ENCODE measurements at places on chromosomes 4 and X. TPM values are rescaled to one million over a fixed set of nuclear protein-coding genes. Genes with fewer than 3 reads are reported as not detected.

GLRA2 gene
- total RNA-seq = not detected

GRCh38 chrX:78011846-78012245, 42.4 kb upstream of the PGAM4 start:
- no peak for DNase-seq

GRCh38 chr4:109266891-109267290, 35.6 kb downstream of the COL25A1 start:
- DNase-seq = no peak

- DNase-seq = peak; percentile 93
Observed at GRCh38 chrX:40651620-40652223, 4.4 kb upstream of the CXorf38 start.

- DNase-seq = no peak
Observed at GRCh38 chrX:38612281-38612680, 50.9 kb downstream of the TSPAN7 start.

- no peak for DNase-seq
Observed at GRCh38 chr4:15159477-15160019, 157.3 kb downstream of the CPEB2 start.

LRAT gene
- 0.50 TPM for total RNA-seq

- DNase-seq = no peak
Observed at GRCh38 chrX:150234126-150234525, 129.0 kb upstream of the MAMLD1 start.

DNA sequence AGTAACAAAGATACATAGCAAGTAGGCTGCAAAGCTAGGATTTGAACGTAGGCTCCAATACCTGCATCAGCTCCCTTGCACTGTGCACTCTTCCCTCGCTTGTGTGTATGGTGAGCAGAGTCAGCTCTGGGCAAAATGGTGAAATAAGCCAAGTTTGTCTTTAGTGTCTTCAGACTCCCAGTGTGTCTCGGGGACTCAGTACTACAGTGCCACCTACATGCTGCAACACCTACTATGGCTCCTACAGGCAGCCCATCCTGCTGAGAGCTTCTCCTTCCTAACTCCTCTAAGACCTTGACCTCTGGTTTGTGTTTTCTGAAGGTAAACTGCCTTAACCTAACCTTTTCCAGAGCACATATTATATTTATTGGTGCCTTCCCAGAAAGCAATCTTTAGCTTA, 42.5 kb downstream of the RTL9 start:
- no peak for DNase-seq

GRCh38 chr4:173269280-173269679, 64.9 kb downstream of the HMGB2 start:
- no peak for DNase-seq

GRCh38 chr4:95170176-95170575, 378.6 kb downstream of the UNC5C start:
- DNase-seq = peak; percentile 68

- no peak for DNase-seq
Observed at GRCh38 chr4:173420801-173421200, 21.9 kb upstream of the SCRG1 start.

DNA sequence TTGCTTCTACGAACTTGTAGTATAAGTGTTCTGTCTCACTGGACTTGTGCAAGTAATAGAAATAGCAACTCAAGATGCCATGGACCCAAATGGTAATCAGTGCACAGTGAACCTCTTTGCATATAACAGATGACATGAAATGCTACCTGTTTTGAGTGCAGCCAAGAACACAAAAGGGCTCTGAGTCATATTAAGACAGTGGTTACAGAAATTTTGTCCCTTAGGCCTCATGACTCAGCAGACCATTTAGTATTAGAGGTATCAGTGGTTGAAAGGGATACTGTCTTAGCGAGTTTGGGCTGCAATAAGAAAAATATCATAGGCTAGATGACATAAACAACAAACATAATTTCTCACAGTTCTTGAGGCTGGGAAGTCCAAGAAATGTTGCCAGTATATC, 502.9 kb upstream of the PCDH10 start:
- no peak for DNase-seq

GRCh38 chr4:139017861-139018260, 2.3 kb downstream of the NOCT start:
- DNase-seq = no peak

DNA sequence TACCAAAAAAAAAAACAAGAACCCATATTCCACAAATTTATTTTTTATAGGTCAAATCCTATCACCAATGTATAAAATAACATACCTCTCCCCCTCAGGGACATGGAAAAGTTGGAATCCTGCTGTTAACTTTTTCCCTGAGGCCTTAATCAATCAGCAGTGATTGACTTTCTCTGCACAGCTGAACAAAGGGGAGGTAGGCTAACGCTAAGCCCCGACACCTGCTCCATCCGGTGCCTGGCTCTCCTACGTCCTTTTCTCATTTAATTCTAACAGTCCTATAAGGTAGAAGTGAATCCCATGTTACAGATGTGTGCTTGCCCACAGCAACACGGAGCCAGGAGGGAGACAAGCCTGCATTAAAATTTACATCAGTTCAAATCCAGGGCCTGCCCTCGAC, 2.8 kb downstream of the CENPU start:
- no peak for DNase-seq

- DNase-seq = no peak
Observed at GRCh38 chrX:109774706-109775105, 41.6 kb upstream of the ACSL4 start.

DNA sequence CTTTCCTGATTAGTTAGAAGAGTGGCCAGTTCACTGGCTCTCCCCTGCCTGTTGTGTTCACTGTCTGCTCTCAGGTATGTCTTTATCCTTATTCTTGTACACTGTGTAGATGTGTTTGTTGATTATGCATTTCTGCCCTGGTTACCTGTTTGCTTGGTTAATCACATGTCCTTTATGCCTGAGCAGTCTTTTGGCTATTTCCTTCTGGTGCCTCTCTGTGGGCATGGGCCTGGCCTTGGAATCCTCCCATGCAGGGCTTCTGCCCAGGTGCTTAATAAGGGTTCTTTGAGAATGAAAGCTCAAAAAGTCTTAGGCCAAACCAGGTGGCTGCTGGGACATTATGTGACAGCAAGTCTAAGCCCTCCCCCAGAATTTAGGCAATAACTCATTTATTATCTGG, 26.5 kb downstream of the OTUD6A start:
- DNase-seq = no peak

DNA sequence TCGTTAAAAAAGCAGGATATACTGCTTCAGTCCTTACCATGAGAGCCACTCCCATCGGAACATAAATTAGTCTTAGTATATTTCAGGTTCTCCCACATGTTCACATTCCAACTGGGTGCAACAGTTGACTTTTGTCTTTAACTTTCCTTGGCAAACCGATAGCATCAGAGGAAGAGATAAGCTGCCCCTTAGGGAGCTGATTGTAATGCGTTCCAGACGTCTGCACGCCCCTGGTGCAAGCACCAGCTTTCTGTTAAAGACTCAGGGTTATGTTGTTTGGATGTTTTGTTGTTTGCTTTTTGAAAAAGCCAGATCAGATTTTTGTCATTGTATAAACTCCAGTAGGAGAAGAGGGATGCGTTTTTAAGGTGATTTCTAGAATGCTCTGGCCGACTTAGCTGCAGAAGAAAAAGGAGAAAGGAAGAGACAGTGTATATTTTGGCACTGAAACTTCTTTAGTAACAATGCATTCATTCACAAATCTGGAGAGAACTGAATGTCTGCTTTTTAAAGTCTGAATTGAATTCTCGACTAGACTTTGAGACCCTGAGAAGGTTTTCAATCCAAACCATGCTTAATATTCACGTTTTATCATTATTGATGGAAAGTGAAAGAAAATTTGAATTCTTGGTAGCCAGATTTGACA, 160.9 kb downstream of the CBR4 start:
- DNase-seq = no peak

F8 gene
- total RNA-seq = 21.7 TPM

GRCh38 chrX:155819525-155819924, 61.6 kb upstream of the VAMP7 start:
- no peak for DNase-seq

SCML2 gene
- 2.6 TPM for total RNA-seq

GRCh38 chr4:80259012-80259411, 7.5 kb upstream of the FGF5 start:
- DNase-seq = no peak

DNA sequence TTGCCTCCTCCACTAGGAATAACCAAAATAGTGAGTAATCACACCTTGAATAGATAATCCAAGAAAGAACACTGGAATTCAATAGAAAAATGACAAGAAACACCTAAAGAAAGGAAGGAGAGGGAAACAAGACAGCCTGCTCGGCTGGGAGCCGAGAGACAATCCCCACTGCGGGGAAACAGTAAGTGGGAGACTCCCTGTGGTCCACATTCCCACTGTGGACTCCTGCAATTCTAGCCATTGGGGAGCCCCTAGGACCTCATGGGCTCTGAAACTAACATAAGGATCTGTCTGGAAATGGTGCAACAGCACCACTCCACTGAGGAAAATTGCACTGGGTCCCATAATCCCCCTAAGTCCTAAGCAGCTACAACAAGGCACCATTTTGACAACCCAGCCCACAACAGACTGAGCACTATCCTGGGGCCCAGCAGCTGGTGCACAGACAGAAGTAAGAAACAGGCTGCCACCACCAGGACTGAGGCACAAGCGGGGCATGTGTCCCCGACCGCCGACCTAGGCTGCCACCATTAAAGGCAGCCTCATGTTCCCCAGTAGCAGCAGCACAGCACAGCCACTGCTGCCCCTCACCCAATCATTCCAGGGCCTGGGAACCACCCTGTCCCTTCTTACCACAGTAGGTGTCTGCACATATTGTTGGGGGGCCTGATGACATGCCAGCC, 14.2 kb downstream of the LRBA start:
- no peak for DNase-seq

GRCh38 chr4:110830461-110830860, 207.6 kb upstream of the PITX2 start:
- no peak for DNase-seq

GRCh38 chrX:3697701-3698279, 15.7 kb downstream of the PRKX start:
- no peak for DNase-seq

DNA sequence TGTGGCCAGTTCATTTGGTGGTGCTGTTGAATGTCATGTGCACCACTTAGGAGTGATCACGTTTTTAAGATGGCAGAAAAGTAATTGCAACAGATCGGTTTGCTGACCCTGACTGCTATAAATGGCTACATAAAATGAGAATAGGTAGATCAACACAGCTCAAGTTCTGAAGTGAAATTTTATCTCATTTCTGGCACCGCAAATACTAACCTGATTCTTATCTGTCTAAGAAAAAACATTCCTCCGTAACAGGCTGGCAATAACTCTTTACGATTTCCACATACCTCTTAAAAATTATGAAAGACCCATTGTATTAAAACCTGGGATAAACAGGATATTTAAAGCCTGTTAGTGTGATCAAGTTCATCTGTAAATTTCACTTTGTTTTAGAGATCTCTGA, 387.5 kb downstream of the PDGFC start:
- no peak for DNase-seq

DNA sequence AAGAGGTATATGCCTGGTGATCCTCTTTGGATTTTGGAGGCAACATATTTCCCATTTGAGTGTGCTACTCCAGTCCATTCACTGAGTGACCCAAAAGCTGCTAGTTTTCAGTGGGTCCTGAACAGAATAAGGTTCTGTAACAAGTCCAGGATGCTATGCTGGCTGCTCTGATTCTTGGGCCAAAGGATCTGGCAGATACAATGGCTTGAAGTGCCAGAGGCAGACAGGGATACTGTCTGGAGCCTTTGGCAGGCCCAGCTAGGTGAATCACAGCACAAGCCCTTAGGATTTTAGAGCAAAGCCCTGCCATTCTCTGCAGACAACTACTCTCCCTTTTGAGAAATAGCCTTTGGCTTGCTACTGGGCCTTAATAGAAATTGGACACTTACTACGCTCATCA, 40.6 kb downstream of the DCHS2 start:
- DNase-seq = no peak

DNA sequence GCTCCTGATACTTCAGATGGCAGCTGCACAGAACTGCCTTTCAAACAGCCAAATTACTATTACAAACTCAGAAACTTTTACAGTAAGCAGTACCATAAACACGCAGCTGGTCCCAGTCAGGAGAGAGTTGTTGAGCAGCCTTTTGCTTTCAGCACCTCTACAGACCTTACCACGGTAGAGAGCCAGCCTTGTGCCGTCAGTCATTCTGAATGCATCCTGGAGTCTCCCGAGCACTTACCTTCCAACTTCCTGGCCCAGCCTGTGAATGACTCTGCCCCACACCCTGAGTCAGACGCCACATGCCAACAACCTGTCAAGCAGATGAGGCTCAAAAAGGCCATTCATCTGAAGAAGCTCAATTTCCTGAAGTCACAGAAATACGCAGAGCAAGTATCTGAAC, 12.4 kb downstream of the ZBTB49 start:
- DNase-seq = no peak

CCNI gene
- 356 TPM for total RNA-seq

- DNase-seq = no peak
Observed at GRCh38 chr4:83297548-83298260, 13.1 kb upstream of the COQ2 start.

DNA sequence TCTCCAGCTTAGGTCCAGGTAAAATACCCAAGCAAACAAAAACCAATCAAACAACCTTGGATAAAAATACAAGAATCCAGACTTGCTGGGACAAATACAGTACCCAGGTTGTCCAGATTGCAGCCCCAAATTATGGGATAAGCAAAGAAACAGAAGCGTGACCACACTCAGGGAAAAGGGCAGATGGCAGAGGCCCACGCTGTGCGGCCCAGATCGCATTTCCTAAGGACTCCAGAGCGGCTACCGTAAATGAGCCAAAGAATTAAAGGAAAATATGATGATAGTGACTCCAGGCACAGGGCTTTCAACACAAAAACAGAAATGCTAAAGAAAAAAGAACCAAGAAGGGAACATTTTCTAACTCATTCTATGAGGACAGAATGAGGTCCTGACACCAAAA, 50.3 kb downstream of the FGFRL1 start:
- DNase-seq = no peak

FANCB gene
- 0.83 TPM for total RNA-seq

ITIH6 gene
- total RNA-seq = not detected

GRCh38 chrX:19886883-19887531, 393 bp downstream of the SH3KBP1 start:
- DNase-seq = no peak

- no peak for DNase-seq
Observed at GRCh38 chr4:4868758-4869723, 9.6 kb downstream of the MSX1 start.

GRCh38 chr4:177080388-177080787, 229.3 kb upstream of the NEIL3 start:
- no peak for DNase-seq

SOX3 gene
- total RNA-seq = not detected

DNA sequence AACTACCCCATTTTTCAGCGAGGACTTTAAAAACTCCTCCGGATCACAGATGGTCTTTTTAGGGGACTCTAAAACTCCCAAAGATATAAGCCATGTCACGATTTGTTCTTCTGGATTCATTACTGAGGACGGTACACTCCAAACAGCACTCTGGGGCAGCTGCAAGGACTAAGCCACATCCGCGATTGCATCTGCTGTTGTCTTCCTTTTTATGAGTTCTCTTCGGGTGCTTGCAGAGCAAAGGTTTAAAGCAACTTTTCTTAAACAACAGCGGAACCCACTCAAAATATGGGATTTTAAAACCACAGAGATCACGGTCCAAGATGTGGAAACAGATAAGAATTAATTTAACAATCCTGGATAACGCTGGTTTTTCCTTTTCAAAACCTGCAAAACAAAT, at the start of gene ARHGEF6:
Gene ARHGEF6 (minus strand): TSS at position 170 of the 400 bp plus-strand sequence. CDS start 50 bp downstream, at position 120.
- DNase-seq = no peak

Data from esophagus muscularis mucosa (tissue), 4 donors.